Activated CD8-positive, alpha-beta memory T cell treated with anti-CD3 and anti-CD28 coated beads for 4 hours (primary cell): ENCODE measurements at places on chromosomes 5 and 9.
A peak's percentile ranks its signal among the peaks of the same experiment; 100 is the strongest.

- DNase-seq = no peak
Measured at GRCh38 chr5:10595672-10596309, 31.9 kb downstream of the ANKRD33B start.

DNA sequence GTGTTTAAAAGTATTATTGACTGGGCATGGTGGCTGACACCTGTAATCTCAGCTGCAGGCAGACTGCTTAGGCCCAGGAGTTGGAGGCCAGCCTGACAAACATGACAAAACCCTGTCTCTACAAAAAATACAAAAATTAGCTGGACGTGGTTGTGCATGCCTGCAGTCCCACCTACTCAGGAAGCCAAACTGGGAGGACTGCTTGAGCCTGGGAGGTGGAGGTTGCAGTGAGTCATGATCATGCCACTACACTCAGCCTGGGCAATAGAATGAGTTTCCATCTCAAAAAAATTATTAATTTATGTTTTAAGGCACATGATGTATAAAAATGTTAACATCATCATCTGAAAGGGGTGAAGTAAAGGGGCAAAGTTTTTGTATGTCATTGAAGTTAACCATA, 49.7 kb upstream of the FNIP1 start:
- no peak for DNase-seq

DNA sequence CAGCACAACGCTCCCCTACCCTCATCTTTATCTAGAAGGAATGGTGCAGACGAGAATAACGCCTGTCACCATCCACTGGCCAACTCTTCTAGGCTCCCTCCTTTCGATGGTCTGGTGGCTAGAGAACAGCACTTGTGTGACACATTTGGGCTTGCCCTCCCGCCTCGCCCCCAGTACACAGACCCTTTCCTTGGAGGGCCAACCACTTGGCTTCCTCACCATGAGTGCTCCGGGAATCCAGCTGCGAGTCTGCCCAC, 1.4 kb downstream of the GNAQ start:
- DNase-seq = no peak

DNA sequence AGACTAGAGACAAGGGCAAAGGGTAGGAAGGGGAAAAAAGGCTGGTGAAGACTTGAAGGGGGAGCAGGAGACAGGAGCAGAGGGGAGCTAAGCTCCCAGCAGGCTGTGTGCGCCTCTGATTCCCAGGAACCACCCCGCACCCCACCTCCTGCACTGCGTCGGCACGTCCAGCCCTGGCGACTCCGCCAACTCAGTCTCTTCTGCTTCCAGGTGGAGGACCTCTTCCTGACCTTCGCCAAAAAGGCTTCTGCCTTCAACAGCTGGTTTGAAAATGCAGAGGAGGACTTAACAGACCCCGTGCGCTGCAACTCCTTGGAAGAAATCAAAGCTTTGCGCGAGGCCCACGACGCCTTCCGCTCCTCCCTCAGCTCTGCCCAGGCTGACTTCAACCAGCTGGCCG, 30.5 kb downstream of the DYNC2I2 start:
- no peak for DNase-seq

- DNase-seq = no peak
Measured at GRCh38 chr9:127123064-127123890, 842 bp upstream of the ANGPTL2 start.

DNA sequence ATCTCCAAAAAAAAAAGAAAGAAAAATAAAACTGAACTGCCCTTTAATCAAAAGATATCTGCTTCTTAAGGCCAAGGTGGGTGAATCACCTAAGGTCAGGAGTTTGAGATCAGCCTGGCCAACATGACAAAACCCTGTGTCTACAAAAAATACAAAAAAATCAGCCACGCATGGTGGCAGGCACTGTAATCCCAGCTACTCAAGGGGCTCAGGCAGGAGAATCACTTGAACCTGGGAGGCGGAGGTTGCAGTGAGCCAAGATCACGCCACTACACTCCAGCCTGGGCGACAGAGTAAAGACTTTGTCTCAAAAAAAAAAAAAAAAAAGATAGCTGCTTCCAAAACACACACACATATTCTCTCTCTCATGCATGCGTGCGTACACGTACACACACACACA, 17.8 kb downstream of the SCAI start:
- no peak for DNase-seq

DNA sequence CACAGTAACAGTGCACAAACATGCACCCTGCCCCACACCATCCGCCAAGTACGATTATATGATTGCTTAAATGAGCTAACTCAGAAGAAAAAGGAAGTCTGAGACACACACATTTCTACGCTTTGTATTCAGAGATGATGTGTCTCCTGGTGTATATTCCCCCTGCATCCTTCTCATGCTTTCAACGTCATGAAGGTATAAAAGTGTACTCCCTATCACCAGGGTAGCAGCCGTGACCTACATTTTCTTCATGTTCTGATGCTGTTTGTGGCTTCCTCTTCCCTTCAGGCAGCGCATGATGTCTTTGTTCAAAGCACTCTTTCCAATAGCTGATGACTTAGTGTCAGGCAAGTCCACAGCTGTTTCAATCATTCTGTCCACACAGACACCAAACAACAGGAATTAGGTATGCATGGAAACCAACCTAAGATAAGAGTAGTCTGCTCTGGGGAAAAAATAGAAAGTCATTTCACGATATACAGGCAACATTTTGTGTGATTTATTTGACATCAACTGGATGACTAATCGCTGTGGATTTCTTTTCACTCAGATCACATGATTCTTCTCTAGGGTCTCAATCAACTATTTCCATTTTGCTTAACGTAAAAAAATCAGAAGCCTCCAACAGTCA, 269.4 kb upstream of the PTGER4 start:
- peak; percentile 54 for DNase-seq
